NCI-H446 treated with DMSO at 0.1 percent for 48 hours (cell line): ENCODE measurements at places on chromosomes 16 and 17.

- no peak for DNase-seq
These were observed 185.3 kb downstream of the AATF start for GRCh38 chr17:37134050-37134449.

GRCh38 chr17:69949496-69949895, 125.5 kb upstream of the KCNJ16 start:
- no peak for DNase-seq

DNA sequence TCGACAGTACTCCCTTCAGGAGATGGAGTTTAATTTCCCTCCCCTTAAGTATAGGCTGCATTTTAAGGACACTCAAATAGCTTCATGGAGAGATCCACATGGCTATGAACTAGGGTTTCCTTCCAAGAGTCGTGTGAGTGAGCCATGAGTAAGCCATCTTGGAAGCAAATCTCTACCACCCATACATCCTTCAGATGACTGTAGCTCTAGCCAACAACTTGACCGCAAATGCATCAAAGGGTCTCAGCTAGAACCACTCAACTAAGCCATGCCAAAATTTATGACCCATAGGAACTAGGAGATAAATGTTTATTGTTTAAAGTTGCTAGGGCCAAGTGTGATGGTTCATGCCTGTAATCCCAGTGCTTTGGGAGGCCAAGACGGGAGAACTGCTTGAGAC, 43.4 kb downstream of the METTL16 start:
- DNase-seq, result no peak

DNA sequence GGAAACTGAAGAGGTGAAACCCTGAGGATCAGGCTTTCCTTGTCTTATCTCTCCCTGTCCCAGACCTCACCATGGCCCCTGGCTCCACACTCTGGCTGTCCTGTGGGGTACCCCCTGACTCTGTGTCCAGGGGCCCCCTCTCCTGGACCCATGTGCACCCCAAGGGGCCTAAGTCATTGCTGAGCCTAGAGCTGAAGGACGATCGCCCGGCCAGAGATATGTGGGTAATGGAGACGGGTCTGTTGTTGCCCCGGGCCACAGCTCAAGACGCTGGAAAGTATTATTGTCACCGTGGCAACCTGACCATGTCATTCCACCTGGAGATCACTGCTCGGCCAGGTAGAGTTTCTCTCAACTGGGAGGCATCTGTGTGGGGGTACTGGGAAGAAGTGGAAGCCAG, 1.4 kb downstream of the CD19 start:
- no peak for DNase-seq

DNA sequence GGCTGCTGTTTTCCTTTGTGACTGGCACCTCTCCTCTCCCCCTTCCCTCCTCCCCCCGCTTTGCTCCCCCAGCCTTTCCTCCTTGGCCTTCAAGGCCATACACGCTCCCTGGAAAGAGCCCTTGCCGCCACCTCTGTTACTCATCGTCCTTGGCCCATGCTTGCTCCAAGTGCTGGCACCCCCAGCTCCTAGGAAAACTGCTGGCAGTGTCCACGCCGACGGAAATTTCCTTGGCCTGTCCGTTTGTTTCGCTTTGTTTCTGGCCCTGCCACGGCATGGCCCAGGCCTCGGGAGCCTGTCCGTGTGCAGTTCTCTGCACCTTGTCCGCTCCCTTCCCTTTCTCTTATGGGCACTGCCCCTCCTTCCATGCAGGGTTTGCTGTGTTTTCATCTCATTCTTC, 18.0 kb downstream of the CA5A start:
- DNase-seq, result no peak

DNA sequence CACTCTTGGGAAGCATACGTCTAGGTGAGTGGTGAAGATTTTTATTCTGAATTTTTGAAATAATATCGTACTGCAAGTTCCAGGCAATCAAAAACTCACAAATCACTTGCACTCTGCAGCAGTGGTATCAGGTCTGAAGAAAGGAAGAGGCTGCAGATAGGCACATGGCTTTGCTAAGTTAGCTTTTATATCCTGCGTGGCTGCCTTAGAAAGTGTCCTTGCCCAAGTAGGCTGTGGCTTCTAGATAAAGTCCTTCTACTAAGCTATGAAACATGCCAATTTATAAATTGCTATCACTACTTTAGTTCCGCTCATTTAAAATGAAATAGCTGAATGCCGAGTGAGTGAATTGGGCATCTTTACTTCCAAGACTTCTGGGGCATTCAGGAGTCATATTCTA, 17.9 kb downstream of the WWOX start:
- DNase-seq, result no peak

- DNase-seq, result no peak
These were observed 82.2 kb upstream of the CDC42EP4 start for GRCh38 chr17:73393962-73394361.

GRCh38 chr17:81400154-81400977, 5.1 kb downstream of the BAHCC1 start:
- no peak for DNase-seq

GRCh38 chr17:5019475-5019956, 15.7 kb downstream of the SLC52A1 start:
- DNase-seq, result no peak
